Posterior vena cava (tissue), 2 donors: ENCODE measurements at places on chromosomes 2 and 18. TPM values are rescaled to one million over a fixed set of nuclear protein-coding genes. Genes with fewer than 3 reads are reported as not detected.

The UGT1A8 gene
- total RNA-seq: not detected

The SKOR2 gene
- not detected for total RNA-seq

The RGPD8 gene
- 24.3 TPM for total RNA-seq

The INHA gene
- total RNA-seq: 0.37 TPM

The FER1L5 gene
- total RNA-seq: 0.05 TPM

The KCNG2 gene
- total RNA-seq: 0.56 TPM

The ATP6V1B1 gene
- 1.4 TPM for total RNA-seq

The DNAH6 gene
- 0.24 TPM for total RNA-seq

The HOXD11 gene
- 5.3 TPM for total RNA-seq

The HOXD12 gene
- not detected for total RNA-seq

The MYOM1 gene
- total RNA-seq: 32.0 TPM

The PLEKHH2 gene
- 19.9 TPM for total RNA-seq

The RAD51AP2 gene
- not detected for total RNA-seq

The MALT1 gene
- 12.8 TPM for total RNA-seq

The UGT1A4 gene
- total RNA-seq: not detected

The DIPK1C gene
- total RNA-seq: not detected

The MEP1B gene
- not detected for total RNA-seq

The GBX2 gene
- not detected for total RNA-seq

The PRSS56 gene
- total RNA-seq: not detected

The MROH2A gene
- not detected for total RNA-seq
